ENCODE measurements at places on chromosomes 3 and 15.

GRCh38 chr3:169665264-169666075, 2.0 kb upstream of the MECOM start:
- no peak for DNase-seq

GRCh38 chr15:100483370-100483769, 45.4 kb downstream of the CERS3 start:
- DNase-seq: no peak

DNA sequence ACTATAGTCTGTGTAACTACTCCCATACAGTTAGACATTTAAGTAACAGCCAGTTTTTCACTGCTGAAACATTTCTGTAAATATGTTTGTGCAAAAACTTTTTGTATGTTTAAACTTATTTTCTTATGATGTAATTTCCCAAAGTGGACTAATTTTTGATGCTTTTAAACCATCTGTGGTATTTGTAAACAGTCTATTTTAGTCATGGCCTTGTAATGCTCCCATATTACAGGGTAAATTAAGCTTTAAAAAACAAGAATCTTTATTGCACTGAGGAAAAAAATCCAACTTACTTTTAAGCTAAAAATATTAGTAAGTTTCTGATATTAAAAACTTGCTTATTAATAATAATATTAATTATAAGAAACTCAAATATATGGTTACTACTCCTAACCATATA, 13.5 kb downstream of the CCDC14 start:
- no peak for DNase-seq

DNA sequence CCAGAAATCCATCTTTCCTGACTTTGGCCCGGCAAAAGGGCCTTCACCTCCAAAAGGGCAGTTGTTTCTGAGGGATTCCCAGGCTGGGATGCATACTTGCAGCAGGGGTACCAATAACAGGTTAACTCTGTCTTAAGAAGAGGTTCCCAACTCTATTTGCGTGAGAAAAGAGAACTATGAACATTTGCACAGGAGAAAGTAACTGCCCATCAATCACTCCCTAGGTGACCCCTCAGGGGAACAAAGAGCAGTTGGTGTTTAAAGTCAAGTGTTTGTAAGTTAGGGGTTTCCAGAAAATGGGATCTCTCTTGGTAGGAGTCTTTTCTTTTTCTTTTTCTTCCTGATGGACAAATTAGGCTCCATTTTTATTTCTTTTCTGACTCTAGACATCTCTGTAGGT, 97.3 kb downstream of the EPHB1 start:
- no peak for DNase-seq

DNA sequence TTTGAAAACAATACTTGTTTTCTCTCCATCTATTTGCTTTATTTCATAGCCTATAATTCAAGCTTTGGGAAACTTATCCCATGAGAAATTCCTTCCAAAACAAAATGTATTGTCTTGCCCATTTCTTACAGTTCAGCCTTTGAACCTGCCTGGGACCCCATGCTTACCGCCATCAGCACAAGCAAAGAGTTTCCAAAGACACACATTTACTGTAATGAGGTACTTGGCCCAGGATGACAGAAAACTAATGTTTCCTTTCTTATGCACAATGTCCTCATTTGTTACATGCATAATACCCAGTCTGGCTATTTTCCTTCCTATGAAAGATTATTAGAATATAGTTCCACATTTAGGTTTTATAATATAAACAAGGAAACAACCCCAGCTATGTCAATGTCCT, 180.4 kb downstream of the GAP43 start:
- no peak for DNase-seq

DNA sequence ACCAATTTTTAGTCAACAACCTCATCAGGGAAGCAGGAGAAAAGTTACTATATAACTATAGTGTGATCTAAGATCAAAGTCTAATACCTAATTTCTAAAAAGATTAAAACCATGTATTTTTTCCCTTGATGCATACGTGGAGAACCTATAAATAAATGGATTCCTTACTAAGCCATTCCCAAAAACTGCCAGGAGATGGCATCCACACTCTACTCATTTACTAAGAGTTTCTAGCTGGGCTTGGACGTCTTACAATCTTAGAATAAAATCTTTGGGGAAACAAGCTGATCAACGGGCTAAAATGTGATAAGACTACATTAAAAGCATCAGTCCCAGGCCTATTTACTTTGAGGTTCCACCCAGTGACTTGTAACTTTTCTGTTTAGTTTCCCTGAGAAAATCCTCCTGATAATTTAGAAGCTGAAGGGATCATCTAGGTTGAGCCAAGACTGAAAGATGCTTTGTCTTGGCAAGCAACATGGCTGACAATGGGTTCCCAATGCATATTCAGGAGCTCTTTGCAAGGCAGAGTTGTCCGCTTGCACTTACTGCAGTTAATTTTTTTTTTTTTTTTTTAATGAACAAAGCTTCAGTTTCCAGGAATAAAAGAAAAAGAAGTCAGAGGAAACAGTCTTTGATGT, 85.5 kb upstream of the FGF12 start:
- no peak for DNase-seq

- no peak for DNase-seq
Measured at GRCh38 chr3:61420136-61420759, 141.1 kb upstream of the PTPRG start.

DNA sequence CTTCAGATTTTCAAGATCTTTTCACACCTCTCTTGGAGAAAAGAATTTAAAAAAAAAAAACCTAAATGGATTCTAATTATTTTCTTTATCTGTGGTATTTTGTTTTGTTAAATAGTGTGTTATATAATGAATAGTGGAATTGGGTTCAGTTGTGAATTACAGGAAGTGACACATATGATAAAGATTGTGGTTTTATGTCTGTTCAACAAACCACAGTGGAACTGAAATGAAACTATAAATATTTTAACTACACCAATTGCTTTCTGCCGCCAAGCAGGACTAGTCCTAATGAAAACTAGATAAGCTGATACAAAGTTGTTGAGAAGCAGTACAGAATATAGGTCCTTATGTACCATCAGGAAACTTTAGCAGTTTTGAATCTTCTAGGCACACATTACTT, 121.6 kb downstream of the UBE2E2 start:
- peak; percentile 12 for DNase-seq

DNA sequence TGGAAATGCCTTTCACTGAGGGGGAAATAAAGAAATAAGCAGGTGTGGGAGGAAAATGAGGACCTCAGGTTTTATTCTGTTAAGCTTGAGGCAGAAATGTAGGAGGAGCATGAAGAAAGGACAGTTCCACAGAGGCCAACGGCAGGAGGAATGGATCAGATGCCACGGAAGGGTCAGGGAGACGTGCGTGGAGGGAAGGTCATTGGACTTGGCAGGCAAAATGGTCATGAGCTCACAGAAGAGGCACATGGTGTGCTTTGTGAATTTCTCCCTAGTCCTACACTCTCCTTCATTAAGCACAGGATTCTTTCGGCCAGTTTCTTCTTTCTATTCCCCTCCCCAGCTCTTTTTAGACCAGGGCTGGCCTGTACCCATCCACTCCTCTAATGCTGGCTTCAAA, 32.5 kb upstream of the THSD4 start:
- no peak for DNase-seq

DNA sequence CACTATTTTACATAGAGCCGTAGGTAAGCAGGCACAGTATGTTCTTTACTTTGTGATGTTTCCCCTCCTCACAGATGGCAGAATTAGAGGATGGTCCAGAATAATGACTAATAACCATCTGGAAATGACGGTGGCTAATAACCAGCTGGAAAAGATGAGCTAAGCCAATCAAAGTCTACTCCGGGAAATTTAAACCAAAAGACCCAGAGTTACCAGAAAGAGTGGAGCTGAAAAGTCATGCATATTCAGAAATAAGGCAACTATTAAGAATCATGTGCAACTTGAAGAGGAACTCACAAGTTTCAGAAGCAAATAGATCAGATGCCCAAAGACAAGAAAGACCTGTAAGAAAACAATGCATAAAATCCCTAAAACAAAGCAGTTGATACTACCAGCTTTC, 33.6 kb downstream of the DMXL2 start:
- DNase-seq: no peak

DNA sequence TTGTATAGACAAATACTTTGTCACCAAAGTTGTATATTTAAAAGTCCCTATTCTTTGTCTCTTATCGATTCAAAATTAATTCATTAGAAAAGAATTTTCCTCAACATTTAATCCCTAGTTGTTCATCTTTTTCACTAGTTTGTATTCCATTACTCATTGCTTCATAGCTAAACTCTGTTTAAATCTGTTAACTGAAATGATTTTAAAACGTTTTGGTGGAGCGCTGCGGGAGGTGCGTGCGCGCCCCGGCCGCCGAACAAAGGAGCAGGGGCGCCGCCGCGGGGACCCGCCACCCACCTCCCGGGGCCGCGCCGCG, 56.4 kb upstream of the GOLGA8A start:
- DNase-seq: no peak

- DNase-seq: no peak
Measured at GRCh38 chr3:85476891-85477495, 518.2 kb downstream of the CADM2 start.

GRCh38 chr15:42033214-42033873, 12.5 kb upstream of the PLA2G4E start:
- DNase-seq: peak; percentile 51

DNA sequence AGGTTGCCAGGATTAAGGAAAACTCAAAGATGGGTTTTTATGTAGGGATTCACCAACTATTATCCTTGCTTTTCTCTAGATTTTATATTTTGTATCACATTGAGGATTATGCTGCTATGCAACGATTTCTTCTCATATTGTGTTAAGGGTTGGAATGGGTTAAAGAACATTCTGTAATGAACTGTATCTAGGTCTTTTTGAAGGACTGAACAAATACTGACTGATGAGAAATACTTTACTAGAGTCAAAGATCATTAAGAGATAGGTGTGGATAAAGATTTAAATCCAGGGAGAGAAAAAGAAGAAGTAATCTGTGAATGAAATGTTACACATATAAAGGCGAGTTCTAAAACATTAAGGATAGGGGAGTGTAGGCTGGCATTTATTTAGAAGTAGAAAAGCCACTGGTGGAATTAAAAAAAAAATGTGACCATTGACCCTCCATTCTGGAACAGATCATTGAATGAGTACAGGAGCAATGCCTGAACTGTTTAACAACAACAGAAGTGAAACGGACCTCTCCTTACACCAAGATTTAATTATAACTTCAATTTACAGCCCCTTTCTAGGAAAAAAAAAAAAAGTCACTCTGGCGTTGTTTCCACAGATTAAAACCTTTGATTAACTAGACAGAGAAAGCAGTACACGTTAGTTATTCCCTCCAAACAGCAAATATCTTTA, 39.2 kb downstream of the PROS1 start:
- no peak for DNase-seq

DNA sequence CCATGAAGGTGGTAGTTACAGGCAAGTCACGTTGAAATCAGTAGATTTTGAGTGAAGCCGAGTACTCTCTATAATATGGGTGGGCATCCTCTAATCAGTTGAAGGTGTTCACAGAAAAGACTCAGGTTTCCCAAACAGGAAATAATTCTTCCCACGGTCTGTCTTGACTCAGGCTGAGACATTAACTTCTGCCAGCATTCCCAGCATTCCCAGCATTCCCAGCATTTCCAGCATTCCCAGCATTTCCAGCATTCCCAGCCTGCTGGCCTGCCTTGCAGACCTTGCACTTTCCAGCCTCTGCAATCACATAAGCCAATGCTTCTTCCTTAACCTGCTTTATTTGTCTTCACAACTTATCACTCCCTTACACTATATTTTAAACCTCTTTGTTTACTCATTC, 542.3 kb upstream of the ROBO2 start:
- no peak for DNase-seq

DNA sequence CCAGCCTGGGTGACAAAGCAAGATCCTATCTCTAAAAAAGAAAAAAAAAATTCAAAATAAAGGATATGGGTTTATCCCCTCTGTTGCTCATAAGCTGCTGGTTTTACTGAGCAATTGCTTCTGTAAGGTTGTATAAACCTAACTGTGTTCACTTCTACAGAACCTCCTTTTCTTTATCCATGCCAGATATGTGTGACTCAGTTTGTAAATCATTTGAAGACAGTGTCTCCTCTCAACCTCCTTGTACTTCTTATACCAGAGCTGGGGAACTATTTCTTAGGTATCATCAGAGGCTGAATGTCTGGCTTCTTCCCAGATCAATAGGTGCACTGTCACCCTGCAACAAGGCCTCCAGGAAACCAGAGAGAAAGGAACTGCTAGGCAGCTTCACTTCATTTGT, 273.8 kb downstream of the CD47 start:
- DNase-seq: no peak

DNA sequence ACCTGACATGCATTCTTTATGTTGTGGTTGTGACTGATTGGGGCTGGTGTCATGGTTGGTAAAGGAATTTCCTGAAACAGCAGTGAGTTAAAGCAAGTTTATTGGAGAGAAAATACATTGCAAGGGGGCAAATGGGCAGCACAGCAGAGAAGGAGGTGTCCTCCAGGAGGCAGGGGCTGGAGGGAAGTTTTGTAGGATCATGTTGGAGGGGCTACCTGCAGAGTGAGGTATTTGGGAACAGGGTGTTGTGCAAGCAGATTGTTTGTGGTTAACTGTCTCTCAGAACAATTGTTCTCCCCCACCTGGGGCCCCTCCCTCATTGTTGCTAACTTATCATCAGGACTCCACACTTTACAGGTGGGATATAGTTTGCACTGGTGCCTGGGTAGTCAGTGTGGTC, 196.0 kb downstream of the NSUN3 start:
- no peak for DNase-seq

GRCh38 chr3:184700759-184701158, 11.1 kb downstream of the MAGEF1 start:
- no peak for DNase-seq

GRCh38 chr3:72042397-72043203, 257.7 kb upstream of the PROK2 start:
- DNase-seq: no peak

- no peak for DNase-seq
Measured at GRCh38 chr15:84955089-84955848, 26.4 kb upstream of the PDE8A start.

Measured in GM12878 (cell line).